ENCODE measurements at places on chromosomes 1 and 21. TPM values are rescaled to one million over a fixed set of nuclear protein-coding genes. Genes with fewer than 3 reads are reported as not detected.

FCRL3 gene
- polyA plus RNA-seq: not detected

TRIM67 gene
- not detected for polyA plus RNA-seq

ARHGAP29 gene
- polyA plus RNA-seq: 44.6 TPM

APOBEC4 gene
- not detected for polyA plus RNA-seq

NUF2 gene
- 14.9 TPM for polyA plus RNA-seq

HUNK gene
- polyA plus RNA-seq: 0.01 TPM

PHACTR4 gene
- polyA plus RNA-seq: 4.5 TPM

CHIT1 gene
- polyA plus RNA-seq: not detected

FCRL6 gene
- not detected for polyA plus RNA-seq

MTF2 gene
- polyA plus RNA-seq: 20.0 TPM

DNA sequence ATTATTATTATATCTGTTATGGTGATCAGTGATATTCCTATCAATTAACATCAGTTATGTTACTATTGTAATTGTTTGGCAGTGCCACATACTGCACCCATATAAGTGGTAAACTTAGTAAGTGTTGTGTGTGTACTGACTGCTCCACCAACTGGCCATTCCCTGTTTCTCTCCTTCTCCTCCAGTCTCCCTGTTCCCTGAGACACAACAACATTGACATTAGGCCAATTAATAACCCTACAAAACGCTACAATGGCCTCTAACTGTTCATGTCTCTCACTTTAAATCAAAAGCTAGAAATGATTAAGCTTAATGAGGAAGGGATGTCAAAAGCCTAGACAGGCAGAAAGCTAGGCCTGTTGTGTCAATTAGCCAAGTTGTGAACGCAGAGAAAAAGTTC is 6.6 kb upstream of the THRAP3 start:
- peak; percentile 27 for DNase-seq

GRCh38 chr1:50779801-50780200 is 180.3 kb downstream of the FAF1 start:
- DNase-seq: no peak

GRCh38 chr1:58991305-58991704 is 207.5 kb upstream of the JUN start:
- no peak for DNase-seq

GRCh38 chr1:22721122-22721873 is 10.7 kb downstream of the EPHB2 start:
- DNase-seq: no peak

DNA sequence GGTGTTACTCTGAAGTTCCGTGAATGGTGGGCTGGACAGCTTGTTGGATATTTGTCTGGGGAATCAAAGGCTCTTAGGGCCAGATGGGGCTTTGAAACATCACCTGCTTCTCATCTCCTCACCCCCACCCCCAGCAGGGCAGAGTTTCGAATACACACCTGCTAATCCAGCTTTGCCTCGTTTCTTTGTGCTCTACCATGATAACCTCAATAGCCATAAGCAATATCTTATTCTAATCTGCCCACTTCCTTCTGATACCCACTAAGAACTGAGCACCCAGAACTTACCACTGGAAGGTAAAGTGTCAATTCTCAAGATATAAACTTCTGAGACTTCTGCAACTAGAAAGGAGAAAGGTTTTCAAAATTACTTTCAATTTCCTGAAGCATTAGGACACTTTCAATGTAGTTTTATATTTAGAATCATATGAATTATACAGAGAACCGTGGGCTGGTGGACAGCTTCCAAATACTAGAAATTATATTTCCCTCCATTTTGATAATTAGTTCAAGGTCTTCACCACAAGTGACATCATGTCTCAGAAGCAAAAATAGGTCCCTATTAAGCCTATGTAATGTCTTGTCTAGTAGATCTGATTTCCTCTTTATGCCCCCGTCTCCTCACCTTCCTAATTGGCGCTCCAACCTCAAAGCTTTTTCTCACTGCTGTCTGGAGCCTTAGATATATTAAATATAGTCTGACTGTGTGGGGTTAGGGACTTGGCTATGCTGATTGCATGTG is 64.4 kb upstream of the NEK2 start:
- no peak for DNase-seq

DNA sequence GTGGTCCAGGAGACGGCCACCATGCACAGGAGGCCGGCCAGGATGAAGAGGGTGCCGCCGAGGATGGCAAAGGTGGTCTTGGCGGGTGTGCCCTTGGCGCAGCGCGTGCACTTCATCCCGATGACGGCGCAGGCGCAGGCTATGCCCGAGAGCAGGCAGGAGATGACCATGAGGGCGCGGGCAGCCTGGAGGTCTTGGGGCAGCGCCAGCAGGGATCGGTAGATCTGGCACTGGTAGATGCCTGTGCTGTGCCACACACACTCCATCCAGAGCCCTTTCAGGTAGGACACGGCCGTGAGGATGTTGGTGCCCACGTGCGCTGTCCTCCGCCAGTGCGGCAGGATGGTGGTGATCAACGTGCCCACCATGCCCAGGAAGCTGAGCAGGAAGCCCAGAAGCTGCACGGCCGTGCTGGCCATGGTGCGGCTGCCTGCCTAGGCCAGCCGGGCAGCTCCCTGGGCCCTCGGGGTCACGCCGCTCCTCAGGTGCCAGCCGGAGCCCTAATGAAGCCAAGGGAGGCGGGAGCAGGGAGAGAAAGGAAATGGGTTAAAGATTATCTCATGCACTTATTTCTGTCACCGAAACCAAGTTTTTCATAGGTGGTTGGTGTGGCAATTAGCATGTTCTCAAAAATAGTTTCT is 18.5 kb downstream of the CLDN14 start:
- no peak for DNase-seq

- DNase-seq: peak; percentile 71
These were observed 95.9 kb downstream of the PHTF1 start for GRCh38 chr1:113663165-113663951.

GRCh38 chr1:39683591-39684312 is 7.5 kb downstream of the HPCAL4 start:
- DNase-seq: no peak

- no peak for DNase-seq
These were observed 82.4 kb downstream of the FAF1 start for GRCh38 chr1:50877641-50878040.

- DNase-seq: no peak
These were observed 52.2 kb downstream of the XCL2 start for GRCh38 chr1:168491527-168492164.

DNA sequence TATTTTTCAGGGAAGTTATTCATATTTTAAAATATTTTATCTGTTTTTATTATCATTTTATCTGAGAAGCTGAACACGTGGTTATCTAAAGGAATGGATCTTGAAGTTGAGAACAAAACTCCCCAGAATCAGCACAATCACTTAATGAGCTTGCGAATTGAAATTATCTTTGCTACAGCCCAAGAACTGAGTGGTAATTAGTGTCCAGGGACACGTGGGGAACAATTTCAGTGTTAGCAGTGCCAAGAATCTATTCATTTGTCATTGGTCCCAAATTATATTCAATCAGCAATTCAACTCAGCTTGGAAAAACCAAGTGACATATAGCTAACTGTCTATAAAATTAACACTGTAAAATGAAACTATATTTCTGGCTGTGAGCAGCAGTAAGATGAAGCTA is 197.6 kb upstream of the UBE2U start:
- DNase-seq: no peak

- no peak for DNase-seq
These were observed 100.7 kb upstream of the KIF26B start for GRCh38 chr1:245054105-245054504.

- DNase-seq: peak; percentile 52
These were observed 28.3 kb downstream of the PDE4B start for GRCh38 chr1:65820983-65821382.

GRCh38 chr1:198377702-198378101 is 162.8 kb downstream of the ATP6V1G3 start:
- no peak for DNase-seq

Measured in mammary epithelial cell (primary cell).